ENCODE measurements at places on chromosomes 7 and 10. TPM values are rescaled to one million over a fixed set of nuclear protein-coding genes. Genes with fewer than 3 reads are reported as not detected.

The OR2AE1 gene
- total RNA-seq = not detected

The BMPER gene
- not detected for total RNA-seq

The ADO gene
- 18.6 TPM for total RNA-seq

The PNLIPRP3 gene
- total RNA-seq = not detected

The NUPR2 gene
- not detected for total RNA-seq
